Progenitor cell of endocrine pancreas (in vitro differentiated cells): ENCODE measurements at places on chromosomes 7 and 10. TPM values are rescaled to one million over a fixed set of nuclear protein-coding genes. Genes with fewer than 3 reads are reported as not detected.

Gene RNF148
- total RNA-seq: 0.26 and 0.40 TPM in 2 replicates

Gene MICALL2
- total RNA-seq: 12.7 and 13.9 TPM in 2 replicates

Gene HKDC1
- total RNA-seq: 4.1 and 6.2 TPM in 2 replicates

Gene PRSS1
- total RNA-seq: 26.9 and 32.1 TPM in 2 replicates

Gene GTF2I
- 605 and 607 TPM in 2 replicates for total RNA-seq

Gene PPP1R3A
- not detected in 2 replicates for total RNA-seq

Gene VSTM2A
- total RNA-seq: 1.1 TPM in 2 replicates

Gene DLX5
- 1.7 and 3.8 TPM in 2 replicates for total RNA-seq

Gene TIMM23
- total RNA-seq: 52.4 and 57.7 TPM in 2 replicates

Gene NT5C2
- 131 and 135 TPM in 2 replicates for total RNA-seq

Gene VWA2
- total RNA-seq: 12.1 and 12.4 TPM in 2 replicates

Gene PLAC9
- 0.79 and 1.6 TPM in 2 replicates for total RNA-seq

Gene DDX21
- total RNA-seq: 38.2 and 45.6 TPM in 2 replicates

Gene ADAM8
- total RNA-seq: 13.7 and 16.3 TPM in 2 replicates

Gene PRSS37
- not detected in 2 replicates for total RNA-seq
